ENCODE measurements at places on chromosomes 13 and 19. TPM values are rescaled to one million over a fixed set of nuclear protein-coding genes. Genes with fewer than 3 reads are reported as not detected.

LRRC63 gene
- total RNA-seq, result 0.29 TPM

- no peak for DNase-seq
These were observed 6.2 kb downstream of the HIPK4 start for GRCh38 chr19:40383668-40384248.

DNA sequence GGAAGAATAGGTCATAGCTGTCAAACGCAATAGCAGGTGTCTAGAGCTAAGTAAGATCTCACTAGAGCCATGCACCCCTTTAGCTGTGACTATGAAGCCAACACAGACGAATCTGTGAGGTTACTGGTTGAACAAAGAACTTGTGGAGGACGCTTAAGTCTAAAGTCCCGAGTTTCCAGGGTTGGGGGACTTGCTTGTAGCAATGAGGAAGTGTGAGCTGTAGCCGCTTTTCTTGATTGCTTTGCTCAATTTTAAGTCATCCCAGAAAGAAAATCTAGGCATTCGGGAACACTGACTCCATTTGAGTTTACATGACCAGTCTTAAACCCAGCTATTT is 1.6 kb downstream of the GPC5 start:
- DNase-seq, result no peak

- DNase-seq, result no peak
These were observed 3.3 kb downstream of the LYL1 start for GRCh38 chr19:13099073-13099999.

FGF21 gene
- total RNA-seq, result not detected

DNA sequence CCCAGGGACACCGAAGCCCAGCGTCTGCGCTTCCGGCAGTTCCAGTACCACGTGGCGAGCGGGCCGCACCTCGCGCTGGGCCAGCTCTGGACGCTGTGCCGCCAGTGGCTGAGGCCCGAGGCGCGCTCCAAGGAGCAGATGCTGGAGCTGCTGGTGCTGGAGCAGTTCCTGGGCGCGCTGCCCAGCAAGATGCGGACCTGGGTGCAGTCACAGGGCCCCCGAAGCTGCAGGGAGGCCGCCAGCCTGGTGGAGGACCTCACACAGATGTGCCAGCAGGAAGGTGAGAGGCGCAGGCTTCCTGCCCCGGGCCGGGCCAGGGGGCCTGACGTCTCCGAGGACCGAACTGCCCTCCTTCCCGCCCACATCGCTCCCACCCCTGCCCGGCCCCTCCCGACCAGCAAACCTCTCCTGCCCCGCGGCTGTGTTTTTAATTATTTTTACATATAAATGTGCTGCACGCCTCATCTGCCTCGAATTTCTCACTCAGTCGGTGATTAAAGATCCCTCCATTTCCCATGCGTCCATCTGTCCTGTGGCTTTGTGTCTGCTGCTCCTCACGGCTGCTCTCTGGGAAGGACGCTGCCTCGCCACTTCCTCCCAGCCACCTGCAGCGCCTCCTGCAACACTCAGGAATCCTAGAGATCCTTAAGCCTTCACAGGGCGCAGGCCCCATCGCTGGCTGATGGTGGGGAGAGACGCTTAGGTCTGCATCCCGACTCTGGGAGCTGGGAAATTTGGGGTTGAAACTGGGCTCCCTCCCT is 4.3 kb downstream of the ZSCAN1 start:
- no peak for DNase-seq

PDCD2L gene
- total RNA-seq, result 30.8 TPM

- no peak for DNase-seq
These were observed 2.9 kb downstream of the NOTCH3 start for GRCh38 chr19:15197942-15198341.

- no peak for DNase-seq
These were observed 13.3 kb upstream of the AKAP8L start for GRCh38 chr19:15432018-15432494.

IGFL1 gene
- total RNA-seq, result 0.67 TPM

NKG7 gene
- not detected for total RNA-seq

CCDC70 gene
- total RNA-seq, result not detected

Data from A172 (cell line).